ENCODE measurements at places on chromosomes 3 and 15.
A peak's percentile ranks its signal among the peaks of the same experiment; 100 is the strongest.

DNA sequence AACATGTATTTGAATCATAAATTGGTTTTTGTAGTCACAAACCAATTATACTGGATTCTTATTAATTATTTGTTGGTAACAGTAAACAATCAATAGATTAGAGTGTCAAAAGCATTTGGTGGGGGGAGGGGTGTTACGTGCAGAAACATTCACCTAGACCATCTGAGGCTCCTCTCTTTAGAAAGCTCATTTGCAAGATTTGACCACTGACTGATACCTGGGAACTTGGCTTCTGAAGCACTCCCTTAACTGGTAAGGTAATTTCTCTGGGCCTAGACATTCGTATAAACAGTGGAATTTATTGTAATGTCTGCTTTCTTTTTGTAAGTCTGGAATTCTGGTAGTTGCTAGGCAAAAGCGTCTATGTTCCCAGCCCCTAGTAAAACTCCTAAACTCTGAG, 243.8 kb upstream of the GBE1 start:
- no peak for DNase-seq

DNA sequence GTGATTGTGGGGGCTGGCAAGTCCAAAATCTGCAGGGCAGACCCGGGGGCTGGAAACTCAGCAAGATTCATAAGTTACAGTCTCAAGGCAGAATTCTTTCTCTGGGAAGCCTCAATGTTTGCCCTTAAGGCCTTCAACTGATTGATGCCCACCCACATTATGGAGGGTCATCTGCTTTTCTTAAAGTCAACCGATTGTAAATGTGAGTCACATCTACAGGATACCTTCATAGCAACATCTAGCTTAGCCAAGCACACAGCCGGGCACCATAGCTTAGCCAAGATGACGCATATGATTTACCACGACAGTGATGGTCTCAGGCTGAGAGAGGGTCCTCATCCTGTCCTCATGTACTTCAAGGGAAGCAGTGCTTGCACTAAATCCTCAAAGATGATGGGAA, 43.5 kb downstream of the IDH2 start:
- no peak for DNase-seq

GRCh38 chr3:46209746-46210470, 1.8 kb upstream of the CCR1 start:
- peak; percentile 55 for DNase-seq

DNA sequence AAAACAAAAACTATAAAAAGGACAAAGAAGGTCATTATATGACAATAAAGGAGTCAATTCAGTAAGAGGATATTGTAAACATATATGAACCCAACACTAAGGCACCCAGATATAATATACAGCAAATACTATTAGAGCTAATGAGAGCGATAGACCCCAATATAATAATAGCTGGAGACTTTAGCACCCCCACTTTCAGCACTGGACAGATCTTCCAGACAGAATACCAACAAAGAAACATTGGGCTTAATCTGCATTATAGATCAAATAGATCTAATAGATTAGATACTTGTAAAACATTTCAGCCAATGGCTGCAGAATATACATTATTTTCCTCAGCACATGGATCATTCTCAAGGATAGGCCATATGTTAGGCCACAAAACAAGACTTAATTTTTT, 53.4 kb downstream of the NUDT16 start:
- no peak for DNase-seq

- DNase-seq: no peak
Observed at GRCh38 chr3:186095561-186096081, 13.3 kb downstream of the ETV5 start.

GRCh38 chr3:183764847-183765731, 60.3 kb downstream of the MAP6D1 start:
- no peak for DNase-seq

DNA sequence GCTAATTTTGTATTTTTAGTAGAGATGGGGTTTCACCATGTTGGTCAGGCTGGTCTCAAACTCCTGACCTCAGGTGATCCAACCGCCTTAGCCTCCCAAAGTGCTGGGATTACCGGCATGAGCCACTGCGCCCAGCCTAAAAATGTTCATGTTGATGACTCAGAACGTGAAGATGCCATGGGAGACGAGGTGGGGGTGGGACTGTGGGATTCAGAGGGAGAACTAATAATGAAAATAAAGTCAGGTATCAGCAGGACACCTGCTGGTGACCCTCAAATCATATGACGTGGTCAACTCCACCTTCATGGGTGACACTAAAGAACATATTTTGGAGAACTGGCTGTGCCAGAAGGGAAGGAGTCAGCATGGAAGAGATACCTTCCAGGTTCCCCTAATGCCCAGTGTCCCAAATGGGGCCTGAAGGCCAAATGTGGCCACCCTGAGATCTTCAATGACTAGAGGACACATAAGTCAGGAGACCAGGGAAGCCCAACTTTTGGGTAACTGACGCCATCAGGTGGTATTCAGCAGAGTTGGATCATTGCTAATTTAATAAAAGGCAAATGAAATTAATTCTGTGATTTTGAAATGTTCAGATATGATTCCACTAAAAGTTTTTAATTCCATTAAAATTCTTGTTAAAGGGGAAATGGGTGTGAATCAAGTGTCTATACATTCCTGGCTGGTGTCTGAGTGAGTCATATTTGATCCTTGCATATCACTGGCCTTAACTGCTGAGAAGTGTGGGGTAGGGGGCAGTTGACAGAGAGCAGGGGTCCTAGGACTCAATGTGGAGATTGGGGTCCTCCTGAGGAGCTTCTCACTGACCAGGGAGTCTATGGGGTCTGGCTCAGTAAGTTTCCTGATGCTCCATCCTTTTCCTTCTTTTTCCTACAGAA, 88.6 kb upstream of the GSK3B start:
- no peak for DNase-seq

GRCh38 chr3:22928216-22929110, 274.7 kb upstream of the UBE2E2 start:
- no peak for DNase-seq

- DNase-seq: no peak
Observed at GRCh38 chr3:173583496-173583895, 186.0 kb downstream of the NLGN1 start.

DNA sequence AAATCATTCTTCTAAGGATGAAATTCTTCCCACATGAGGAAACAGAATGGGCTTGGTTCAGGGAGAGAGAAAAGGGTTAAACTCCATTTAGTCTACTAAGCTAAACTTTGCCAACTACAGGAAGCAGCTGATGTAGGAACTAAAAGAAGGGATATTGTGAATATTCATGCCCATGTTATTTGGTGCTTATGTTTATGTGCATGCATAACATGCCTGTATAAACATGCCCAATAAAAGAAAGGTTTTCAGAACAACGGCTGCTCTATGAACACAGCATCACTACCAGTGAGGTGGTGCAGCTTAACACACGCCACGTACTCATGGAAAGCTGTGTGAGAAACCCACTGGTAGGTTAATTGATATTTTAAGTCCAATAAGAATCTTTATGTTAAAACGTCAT, 59.4 kb upstream of the VGLL4 start:
- DNase-seq: no peak

DNA sequence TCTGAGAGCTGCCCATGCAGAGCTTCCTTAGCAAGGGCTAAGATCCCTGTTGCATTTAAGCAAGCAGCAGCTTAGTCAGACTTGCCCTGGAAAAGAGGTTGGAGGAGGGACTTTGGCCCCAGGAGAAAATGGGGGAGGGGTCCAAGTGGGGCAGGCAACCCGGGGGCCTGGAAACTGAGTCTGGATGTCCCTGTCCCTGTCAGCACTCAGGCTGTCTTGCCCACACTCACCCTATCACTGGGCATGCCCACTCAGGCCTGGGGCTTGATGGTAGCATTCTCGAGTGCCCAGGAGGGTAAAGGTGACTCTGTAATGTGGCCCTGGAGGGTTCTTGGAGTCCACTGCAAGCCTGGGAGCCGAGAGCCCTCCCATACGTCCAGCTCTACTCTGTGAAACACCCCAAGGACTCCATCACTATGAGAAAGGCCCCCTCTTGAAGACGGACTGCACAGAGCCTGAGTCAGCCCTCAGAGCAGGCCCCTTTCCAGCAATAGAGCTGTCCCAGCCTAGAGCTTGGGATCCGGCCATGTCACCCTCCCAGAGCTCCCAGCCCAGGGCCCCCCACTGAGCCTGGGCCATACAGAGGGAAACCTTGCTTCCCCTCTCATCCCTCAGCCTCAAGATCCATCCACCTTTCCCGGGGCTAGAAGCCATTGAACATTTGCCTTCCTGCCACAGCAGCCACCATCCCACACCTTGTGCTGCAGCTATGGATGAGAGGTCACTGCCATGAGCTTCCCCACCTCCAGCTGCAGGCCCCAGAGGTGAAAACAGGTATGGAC, 13.4 kb downstream of the MYL3 start:
- DNase-seq: peak; percentile 58

DNA sequence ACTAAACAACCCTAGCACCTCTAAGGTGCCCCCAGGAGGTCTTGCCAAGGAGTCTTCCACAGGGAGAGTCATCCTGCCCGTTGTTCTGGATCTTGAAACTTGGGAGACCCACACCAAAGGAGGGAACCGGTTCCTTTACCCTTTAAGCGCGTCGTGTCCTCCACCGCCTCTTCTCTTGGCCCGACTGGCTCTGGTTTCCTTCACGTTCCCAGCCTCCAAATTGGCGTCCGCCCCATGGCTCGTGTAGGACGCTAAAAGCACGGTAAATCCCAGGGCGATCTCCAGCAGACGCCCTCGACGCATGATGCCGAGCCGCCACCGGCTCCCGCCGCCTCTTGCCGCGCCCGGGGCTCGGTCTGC, 1.1 kb downstream of the FBN1 start:
- DNase-seq: no peak

- DNase-seq: no peak
Observed at GRCh38 chr3:195043607-195044339, 227.2 kb downstream of the XXYLT1 start.

- peak; percentile 86 for DNase-seq
Observed at GRCh38 chr3:72123908-72124441, 339.0 kb upstream of the PROK2 start.

- DNase-seq: no peak
Observed at GRCh38 chr3:103919327-103919726, 1447.4 kb upstream of the ALCAM start.

- peak; percentile 16 for DNase-seq
Observed at GRCh38 chr15:63166219-63166618, 8.9 kb upstream of the RPS27L start.

DNA sequence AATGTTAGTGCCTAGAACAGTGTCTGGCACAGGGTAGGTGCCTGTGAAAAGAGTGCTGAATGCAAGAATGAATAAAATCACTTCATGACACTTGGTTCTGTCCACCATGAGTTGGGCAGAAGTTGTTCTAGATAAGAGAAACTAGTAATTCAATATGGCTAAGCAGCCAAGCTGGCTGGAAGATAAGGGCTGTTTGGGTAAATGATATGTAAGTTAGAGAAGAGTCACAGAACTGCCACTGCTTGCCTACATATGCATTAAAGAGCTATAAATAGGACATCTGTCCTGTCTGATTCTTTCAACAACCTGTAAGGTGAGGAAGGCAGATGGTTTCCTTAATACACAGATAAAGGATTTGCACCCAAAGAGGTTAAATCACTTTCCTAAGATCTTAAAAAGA, 13.1 kb downstream of the MTMR10 start:
- no peak for DNase-seq

- DNase-seq: no peak
Observed at GRCh38 chr3:60047426-60048200, 997.8 kb upstream of the CFAP20DC start.

- no peak for DNase-seq
Observed at GRCh38 chr3:151789853-151790463, 24.0 kb upstream of the AADAC start.

GRCh38 chr15:41606997-41607396, 48.0 kb downstream of the TYRO3 start:
- no peak for DNase-seq

DNA sequence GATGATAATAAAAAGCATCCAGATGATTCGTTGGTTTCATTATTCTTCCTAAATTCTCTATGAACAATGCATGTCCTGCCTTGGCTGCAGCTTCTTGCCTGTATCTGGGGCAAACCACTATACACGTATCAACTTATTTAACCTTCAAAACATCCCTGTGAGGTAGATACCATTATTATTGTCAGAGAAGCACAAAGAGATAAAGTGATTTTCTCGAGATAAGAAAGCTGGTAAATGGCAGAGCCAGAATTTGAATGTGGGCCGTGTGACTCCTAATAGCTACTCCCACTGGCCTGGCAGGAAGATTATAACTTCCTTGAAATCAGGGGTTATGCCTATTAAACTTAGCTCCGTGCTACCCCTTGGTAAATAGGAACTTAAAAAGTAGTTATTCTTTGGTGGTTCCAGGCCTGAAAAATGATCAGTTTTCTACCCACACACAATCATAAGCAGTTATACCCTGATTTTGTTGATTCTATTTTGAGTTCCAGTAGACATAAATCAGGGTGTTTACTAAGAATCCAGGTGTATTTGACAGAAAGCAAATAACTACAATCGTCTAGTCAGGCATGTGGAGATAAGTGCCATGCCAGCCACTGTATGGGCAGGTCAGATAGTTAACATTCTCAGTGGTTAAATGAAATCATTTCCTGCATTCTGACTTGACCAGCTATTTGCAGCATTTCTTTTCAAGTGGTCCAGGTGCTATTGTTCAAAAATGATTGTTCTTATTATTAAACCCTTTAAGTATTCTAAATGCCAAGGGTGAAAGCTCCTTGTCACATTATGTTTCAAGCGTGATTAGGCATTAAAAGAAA, 99.2 kb upstream of the LRRN1 start:
- DNase-seq: no peak

DNA sequence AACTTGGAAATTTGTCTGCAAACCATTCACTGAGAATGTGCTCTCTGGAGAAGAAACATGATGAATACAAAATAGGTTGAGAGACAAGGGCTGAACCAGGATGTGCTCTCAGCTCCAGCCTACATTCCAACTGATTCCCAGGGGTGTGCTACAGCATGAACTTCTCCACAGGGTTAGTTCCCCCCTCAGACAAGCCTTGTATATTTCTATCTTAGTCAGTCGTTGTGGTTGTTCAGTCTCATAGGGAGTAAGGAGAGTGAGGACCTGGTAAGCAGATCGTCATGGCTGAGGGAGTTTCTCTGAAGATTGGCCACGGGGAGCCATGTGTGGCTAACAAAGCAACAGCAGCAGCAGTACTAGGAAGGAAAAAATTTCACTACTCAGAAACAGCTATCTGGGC, 919.7 kb upstream of the CADM2 start:
- no peak for DNase-seq

DNA sequence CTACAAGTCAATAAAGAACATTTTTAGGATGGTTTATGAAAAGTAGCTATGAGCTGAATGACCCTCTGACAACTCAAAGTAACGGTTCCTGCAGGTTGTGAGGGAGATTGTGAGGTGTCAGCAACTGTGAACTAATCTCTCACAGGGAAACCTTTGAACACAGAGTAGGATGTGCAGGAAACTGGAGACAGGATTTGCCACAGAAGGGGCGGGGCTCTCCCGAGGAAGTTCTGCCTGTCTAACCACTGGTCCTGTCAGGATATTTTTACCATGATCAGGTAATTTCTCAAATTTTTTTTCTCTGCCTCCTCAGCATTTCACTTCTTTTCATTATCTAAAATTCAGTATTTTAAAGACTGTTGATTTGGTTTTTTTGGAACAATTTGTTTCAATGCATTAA, 33.3 kb downstream of the LEO1 start:
- no peak for DNase-seq

GRCh38 chr3:129651435-129652202, 45.1 kb upstream of the PLXND1 start:
- DNase-seq: no peak

Measured in right atrium auricular region (tissue), 2 donors.